C1 segment of cervical spinal cord (tissue), 14 donors: ENCODE measurements at places on chromosomes 6 and 20.

GRCh38 chr20:38046572-38046971 lies 13.0 kb downstream of the RPRD1B start:
- DNase-seq = no peak

DNA sequence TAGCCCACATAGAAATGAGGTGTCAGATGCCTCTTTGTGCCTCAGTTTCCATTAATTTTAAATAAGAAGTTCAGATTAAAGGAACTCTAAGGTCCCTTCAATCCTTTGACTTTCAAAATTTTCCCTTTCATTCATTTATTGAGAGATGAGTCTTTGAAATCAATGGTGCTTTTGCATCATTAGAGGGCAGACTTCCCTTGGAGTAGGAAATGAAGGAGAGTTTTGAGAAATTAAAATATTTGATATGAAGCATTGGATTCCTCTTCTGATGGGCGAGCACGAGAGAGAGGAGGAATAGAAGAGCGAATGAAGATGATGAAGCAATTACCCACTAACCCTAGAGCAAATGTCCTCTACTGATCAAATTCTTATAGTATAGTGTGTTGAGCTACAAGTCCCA lies 105.7 kb downstream of the EDN1 start:
- DNase-seq = no peak

- no peak for DNase-seq
Measured at GRCh38 chr6:111417946-111418345, 65.1 kb downstream of the REV3L start.

- DNase-seq = no peak
Measured at GRCh38 chr20:7123457-7123856, 356.0 kb downstream of the BMP2 start.

DNA sequence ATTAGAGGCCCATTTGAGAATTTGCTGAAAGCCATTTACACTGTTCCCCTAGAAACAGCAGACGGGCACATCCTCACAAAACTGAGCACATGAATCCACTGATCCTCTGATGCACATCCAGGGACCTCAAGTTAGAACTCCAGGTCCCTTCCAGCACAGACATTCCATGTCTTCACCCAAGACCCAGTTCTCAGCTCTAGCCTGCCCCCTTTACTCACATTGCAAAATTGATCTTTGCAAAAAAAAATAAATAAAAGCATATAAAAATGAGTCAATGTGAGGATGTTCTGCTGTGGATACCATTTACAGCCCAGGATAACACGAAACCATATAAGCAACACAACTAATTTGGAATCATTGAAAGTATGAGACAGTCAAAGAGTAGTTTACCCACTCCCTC lies 458.2 kb upstream of the JARID2 start:
- DNase-seq = no peak

GRCh38 chr6:143241911-143242310 lies 181.2 kb downstream of the AIG1 start:
- no peak for DNase-seq

- no peak for DNase-seq
Measured at GRCh38 chr6:149230712-149231460, 86.6 kb upstream of the TAB2 start.

DNA sequence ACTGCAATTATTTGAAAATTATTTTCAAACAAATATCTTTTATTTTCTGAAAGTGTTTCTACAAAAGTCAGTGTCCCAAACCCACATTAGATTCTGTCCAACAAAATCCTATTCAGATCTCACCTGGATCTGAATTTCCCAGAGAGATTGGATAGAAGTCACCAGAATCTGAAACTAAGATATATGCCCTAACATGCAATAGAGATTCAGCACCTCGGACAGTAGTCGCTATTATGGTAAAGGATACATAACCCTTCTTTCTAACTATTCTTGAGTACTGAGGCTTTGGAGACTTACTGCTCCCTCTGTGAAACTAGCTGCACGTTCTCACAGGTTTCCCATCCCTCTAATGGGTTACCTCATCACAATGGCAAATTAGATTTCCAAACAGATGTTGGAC lies 151.4 kb downstream of the ID4 start:
- no peak for DNase-seq

GRCh38 chr6:28794175-28795002 lies 129.4 kb downstream of the TRIM27 start:
- no peak for DNase-seq

GRCh38 chr20:62171245-62171644 lies 11.6 kb upstream of the MTG2 start:
- no peak for DNase-seq

GRCh38 chr6:97674802-97675201 lies 391.8 kb upstream of the MMS22L start:
- DNase-seq = no peak

GRCh38 chr6:78911218-78911940 lies 44.0 kb downstream of the IRAK1BP1 start:
- no peak for DNase-seq

DNA sequence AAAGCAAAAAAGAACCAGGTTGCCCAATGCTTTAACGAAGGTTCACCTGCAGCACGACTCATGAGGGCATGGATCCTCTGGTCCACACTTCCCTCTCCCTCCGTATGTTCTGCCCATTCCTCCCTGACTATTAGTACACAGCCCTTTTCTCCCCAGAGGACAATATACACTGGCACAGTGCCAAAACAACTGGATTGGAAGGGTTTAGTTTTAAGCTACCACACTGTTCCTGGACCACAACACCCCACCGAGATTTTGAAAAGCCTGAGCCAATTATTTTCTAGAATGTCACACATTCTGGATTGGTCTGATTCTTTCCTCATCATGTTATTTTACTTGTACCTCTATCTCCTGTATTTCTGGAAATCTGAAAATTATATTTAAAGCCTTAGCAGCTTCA lies 2.9 kb upstream of the AKAP7 start:
- DNase-seq = no peak

GRCh38 chr20:17437251-17437650 lies 93.9 kb downstream of the BFSP1 start:
- DNase-seq = no peak

DNA sequence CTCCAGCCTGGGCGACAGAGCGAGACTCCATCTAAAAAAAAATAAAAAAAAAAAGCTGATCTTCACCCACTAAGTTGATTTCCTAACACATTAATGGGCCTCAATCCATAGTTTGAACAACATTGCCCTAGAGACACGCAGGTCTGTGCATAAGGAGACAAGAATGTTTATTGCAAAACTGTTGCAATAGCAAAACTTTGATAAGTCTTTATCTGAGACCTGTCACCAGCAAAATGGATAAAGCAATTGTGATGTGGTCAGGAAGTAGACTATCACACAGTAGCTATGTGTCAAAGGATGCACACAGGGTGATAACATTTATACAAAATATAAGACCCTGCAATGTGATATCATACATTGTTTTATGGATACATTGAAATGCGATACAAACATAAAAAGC lies 4.2 kb upstream of the ITPR3 start:
- DNase-seq = no peak

- no peak for DNase-seq
Measured at GRCh38 chr20:62572980-62573379, 69.3 kb upstream of the SLCO4A1 start.

DNA sequence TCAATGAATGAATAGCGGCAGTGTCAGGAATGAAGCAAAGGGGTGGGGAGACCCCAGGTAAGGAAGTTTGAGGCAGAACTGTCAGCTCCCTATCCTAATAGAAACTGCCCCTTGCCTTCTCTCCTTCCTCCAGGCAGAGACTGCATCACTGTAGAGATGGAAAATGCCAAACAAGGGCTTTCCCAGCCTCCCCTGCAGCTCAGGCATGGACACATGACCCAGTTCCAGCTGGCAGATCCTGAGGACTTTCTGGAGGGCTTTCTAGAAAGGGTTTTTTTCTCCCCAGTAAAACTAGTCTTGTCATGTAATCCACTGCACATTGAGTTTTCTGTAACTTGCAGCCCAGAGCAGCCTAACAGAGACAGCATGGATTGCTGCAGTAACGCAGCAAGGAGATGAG lies 17.9 kb upstream of the PNPLA1 start:
- no peak for DNase-seq
